ENCODE measurements at places on chromosomes 3 and 15. TPM values are rescaled to one million over a fixed set of nuclear protein-coding genes. Genes with fewer than 3 reads are reported as not detected.

DNA sequence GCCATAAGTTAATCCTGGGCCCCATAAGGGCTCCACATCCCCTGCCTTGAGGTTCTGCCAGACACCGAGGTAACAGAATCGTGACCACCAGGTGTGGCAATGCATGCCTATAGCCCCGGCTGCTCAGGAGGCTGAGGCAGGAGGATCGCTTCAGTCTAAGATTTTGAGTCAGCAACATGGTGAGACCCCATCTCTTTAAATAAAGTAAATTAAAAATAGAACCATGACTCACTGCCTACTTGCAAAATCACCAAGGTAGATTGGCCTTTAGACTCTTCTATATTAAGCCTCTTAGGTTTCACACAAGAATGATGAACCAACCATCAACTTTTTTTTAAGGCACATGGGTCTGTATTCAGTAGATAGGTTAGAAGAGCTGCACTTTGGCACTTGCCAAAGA, 9.7 kb downstream of the WDR5B start:
- DNase-seq = no peak

DNA sequence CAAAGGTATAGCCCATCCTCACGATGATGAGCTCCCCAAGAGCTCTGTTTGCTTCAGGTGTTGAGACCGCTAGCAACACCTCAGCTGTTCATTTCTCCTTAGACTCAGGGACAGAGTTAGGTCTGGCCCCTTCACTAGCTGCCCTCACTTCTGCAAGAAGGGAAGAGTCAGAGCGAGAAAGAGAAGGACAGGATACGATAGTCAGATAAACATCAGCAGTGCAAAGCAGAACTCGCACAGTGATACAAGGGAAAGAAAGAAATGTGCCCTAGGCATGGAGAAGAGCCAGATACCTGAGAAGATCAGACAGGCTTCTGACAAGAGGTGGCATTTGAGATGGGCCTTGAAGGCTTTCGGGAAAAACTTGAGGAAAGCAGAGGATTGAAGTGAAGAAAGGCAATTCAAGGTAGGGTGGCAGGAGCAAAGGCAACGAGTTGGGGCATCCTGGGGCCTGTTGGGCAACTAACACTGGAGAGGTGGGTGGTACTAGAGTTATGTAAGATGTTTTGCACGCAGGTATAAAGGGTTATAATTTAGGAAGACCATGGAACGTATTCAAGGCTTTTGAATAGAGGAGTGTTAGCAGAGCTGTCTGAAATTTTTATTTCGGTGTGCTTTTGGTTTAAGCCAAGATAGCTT, 106.0 kb downstream of the PGPEP1L start:
- no peak for DNase-seq

- DNase-seq = no peak
These were observed 324.3 kb downstream of the FEZF2 start for GRCh38 chr3:62049033-62049432.

DNA sequence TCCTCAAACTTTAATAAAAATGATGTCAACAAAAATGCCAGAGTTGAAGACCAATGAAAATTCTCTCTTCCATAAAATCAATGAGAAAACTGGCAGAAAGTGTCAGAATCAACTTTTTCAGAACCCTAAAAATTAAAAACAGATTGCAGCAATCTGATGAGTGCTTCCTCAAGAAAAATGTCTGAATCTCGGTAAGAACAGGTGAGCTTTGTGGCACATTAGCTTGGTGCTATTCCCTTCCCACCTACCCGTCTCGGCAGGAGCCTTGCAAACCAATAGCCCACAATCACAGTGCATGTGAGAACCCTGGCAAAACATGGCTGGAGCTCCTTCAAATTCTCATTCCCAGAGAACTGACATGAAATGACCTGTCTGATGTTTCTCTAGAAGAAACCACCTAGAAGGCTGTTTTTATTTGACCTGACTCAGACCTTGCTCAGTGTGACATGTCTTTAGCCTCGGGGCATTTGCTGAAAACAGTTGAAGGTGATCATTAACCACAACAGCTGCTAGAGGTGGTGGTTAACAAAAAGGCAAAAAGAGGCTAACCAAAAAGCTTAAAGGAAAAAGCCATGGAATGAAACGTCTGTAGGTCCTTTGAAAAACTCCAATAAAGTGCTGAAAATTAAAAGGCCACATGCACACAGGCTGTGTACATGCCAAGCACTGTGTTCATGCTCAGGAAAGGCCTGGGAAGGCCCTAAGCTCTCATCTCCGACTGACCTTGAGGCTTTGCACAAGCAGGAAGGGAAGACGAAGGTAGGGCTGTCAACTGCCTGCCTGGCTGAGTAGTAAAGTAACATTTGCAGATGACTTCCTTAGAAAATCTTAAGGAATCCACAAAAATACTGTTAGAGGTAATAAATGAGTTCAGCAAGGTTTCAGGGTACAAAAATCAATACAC, 253.0 kb upstream of the NSMCE3 start:
- no peak for DNase-seq

DNA sequence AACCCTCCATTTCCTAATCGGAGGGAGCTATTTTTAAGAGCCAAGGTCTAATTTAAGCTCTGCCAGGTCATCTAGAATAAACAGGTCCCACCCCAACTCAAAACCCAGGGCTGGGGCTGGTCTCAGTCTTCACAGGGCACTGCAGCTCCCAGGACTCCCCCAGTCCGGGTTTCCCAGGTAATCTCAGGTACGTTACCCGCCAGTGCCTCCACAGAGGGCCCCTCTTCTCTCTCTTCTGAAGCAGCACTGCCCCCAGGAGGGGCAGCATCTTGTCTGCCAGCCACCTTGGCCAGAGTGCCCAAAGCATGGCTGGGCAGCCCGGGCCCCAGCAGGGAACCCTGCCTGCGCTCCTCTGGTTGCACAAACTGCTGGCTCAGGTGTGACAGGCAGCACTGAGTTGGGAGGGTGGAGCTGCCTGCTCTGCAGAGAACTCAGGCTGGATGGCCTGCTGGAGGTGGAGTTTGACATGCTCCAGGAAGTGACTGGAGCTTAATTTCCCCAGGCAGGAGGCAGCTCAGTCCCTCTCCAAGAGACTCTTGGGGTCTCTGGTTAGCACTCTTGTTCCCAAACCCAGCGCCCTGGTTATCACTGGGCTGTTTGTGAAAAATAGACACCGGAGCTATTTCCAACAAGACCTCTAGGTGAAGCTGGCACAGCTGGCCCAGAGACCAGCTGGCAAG, at the start of gene PLA2G4F:
Gene PLA2G4F (minus strand): TSS at position 394 of the 680 bp plus-strand sequence. CDS start 87 bp downstream, at position 307.
- no peak for DNase-seq

DNA sequence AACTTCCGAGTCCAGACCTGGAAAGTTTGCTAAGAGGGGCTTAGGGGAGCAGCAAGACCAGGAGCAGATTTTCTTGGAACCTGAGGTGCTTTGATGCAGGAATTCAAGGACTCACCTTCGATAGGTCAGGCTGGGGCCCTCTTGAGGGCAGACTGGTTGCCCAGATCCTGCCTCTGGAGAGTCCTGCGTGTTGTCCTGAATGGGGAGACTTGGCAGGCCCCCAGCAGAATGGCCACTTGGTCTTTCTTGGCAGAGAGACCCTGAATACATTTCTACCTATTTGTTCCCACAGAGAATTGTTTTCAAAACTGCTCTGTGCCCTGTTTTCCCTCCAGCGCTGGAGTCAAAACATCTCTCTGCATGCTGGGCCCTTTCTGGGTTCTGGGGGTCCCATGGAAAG, 4.2 kb downstream of the KLF13 start:
- no peak for DNase-seq

GRCh38 chr3:32743934-32744333, 58.9 kb downstream of the CNOT10 start:
- DNase-seq = no peak

GRCh38 chr15:94677202-94677790, 445.9 kb downstream of the MCTP2 start:
- DNase-seq = no peak

DNA sequence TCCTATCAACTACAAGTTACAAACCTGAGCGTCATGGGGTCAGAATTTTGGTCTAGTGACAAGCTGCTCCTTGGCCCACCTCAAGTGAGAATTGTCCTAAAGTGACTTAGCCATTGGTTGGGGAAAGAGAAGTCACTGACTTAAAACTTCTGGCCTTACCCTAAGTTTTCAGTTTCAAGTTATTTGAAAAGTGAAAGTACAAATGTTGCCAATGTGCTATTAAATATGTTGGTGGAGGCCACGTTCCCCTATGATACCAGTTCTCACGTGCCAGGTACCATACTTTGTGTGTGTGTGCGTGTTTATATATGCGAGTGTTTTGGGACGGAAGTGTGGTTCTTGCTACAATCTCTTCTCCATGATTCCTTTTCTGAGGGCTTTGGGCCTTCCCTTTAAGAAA, 22.6 kb upstream of the RASGRP1 start:
- DNase-seq = no peak

- DNase-seq = no peak
These were observed 49.9 kb downstream of the LRRFIP2 start for GRCh38 chr3:37124435-37124834.

DNA sequence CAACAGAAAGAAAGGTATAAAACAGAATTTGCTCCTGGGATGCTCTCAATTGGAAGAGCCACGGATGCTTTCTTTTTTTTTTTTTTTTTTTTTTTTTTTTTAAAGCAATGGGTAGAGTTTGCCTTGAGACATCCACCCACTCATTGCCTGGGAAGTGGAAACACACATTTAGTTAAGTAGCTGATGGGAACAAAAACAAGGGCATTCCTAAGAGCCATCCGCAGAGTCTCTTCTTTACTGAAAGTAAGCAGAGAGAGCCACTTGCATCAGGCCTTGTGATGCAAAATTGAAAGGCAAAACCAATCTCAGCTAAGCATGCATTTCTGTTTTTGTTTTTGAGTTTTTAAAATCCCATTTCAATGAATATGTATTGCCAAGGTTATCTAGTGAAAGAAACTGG, 787.9 kb upstream of the LMCD1 start:
- DNase-seq = no peak

- DNase-seq = no peak
These were observed 46.1 kb downstream of the WHAMM start for GRCh38 chr15:82855286-82856100.

DNA sequence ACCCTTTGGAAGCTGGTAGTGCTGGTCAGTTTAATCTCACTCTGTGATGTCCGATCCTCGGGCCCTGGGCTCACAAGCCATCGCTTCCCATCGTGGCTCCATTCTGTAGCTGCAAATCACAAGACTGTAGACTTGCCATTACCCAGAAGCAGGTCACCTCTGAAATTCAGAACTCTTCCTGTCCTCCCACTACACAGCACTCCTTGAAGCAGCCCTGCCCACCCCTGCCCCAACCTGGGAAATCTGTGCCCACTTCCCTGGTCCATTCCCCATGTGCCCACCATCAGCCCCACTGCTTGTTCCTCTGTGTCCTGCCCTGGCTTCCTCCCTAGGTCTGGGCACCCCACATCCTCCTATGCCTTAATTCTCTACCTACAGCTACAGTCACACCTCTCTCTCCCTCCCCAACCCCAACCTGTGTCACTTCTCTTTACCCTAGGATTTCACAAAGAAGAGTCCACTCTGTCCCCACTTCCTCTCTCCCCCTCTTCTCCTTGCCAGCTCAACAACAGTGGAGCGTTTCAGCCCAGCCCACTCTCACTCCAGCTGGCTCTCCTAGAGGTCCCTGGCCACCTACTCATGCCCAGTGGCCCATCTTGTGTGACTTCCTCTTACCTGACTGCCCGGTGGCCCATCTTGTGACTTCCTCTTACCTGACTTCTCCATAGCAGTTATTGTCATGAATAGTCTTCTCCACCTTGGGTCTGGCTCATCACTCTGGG, 8.3 kb downstream of the ZNF710 start:
- no peak for DNase-seq

DNA sequence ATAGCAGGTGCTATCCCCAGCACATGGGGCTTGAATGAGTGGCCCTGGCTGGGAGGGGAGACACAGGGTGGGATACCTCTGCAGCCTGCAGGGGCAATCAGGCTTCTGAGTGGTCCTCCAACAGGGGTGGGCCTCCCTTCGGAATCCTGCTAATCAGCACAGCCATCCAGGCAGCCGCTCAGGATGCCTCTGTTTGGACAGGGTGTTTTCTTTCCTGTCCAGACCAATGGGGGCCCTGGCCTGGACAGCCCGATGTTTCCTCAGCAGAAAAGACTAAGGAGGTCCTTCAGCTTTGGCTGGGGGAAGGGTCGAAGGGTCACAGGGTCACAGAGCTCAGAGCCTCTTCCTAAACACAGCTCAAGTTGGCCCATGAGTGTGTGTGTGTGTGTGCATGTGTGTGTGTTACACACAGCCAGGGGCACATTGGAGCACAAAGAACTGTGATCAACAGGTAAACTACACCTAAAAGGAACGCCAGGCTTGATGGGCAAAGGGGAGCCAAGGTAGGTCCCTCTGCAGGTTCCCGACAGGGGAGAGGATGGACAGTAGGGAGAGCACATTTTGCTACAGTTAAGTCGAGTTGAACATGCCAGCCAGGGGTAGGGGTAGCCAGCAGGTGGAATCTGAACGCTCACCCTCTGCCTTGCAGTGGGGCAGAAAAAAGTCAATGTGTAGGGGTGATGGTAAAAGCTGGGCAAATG, 1.1 kb upstream of the HAPLN3 start:
- DNase-seq = no peak

- DNase-seq = no peak
These were observed 34.2 kb upstream of the B3GNT5 start for GRCh38 chr3:183218826-183219225.

- no peak for DNase-seq
These were observed 2.2 kb upstream of the ULK3 start for GRCh38 chr15:74845208-74845568.

GRCh38 chr15:31964586-31965307, 65.6 kb upstream of the CHRNA7 start:
- no peak for DNase-seq

- no peak for DNase-seq
These were observed 9.4 kb downstream of the PTPRG start for GRCh38 chr3:61570813-61571212.

GALNT15 gene
- total RNA-seq = 0.39 TPM

ROBO2 gene
- total RNA-seq = 330 TPM

KLHL6 gene
- not detected for total RNA-seq

BTBD1 gene
- total RNA-seq = 41.9 TPM

ELP6 gene
- total RNA-seq = 40.0 TPM

CSPG4 gene
- 1.1 TPM for total RNA-seq

ATP13A5 gene
- not detected for total RNA-seq

SLC4A7 gene
- total RNA-seq = 67.0 TPM

SAMD7 gene
- not detected for total RNA-seq

HRG gene
- not detected for total RNA-seq

ARNT2 gene
- 35.7 TPM for total RNA-seq
